Activated naive CD4-positive, alpha-beta T cell (primary cell): ENCODE measurements at places on chromosomes 3 and 15.

DNA sequence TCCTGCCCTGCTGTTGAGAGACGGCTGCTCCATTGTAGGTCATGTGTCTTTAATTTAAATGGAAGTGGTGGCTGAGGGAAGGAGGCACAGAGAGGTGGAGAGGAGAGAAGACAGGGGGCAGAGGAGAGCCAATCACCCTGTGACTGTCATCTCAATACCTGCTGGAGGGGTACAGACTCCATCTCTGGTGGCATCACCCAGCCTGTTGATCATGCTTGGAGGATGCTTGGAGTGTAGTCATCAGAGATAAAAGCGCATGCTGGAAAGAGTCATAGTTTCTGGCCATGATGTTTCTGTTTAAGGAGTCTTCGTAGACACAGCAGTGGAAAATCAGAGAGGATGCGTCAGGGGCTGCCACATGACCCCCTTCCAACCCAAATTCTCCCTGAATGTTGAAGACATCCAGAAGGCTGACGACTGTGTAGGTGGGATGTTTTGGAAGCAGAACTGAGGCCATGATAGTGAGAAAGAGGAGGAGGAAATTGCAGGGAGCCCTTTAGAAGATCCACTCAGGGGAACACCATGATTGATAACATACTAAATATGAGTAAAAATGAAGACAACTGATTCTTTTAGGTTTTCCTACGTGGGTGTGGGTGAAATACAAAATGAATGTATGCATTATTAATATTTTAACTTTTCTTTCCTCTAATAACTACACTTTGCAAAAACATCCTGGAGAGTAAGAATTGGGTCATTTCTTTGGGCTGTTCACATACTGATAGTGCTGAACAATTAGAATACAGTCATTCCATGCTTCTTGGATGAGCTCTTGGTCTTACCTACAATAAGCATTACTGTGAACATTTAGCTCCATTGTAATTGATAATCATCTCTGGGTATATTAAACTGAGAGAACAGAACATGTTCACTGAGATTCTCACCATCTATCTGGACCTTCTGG lies 210.6 kb upstream of the ATP10A start:
- DNase-seq, result no peak

GRCh38 chr15:75449585-75450306 lies 1.7 kb downstream of the SIN3A start:
- no peak for DNase-seq

DNA sequence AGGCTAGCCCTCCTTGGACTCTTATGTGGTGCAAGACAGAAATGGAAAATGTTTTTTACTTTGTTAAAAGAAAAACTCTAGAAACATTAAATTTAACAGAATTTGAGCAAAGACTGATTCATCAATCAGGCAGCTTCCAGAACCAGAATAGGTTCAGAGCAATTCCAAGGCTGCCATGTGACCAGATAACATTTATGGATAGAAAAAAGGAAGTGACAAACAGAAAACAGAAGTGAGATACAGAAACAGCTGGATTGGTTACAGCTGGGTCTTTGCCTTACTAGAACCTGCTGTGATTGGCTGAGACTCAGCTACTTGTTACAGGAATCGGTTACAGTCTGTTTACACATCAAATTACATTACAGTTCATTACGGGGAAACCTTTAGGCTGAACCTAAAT lies 22.5 kb upstream of the OTOL1 start:
- no peak for DNase-seq

GRCh38 chr3:49377483-49377882 lies 19.3 kb upstream of the GPX1 start:
- DNase-seq, result no peak

DNA sequence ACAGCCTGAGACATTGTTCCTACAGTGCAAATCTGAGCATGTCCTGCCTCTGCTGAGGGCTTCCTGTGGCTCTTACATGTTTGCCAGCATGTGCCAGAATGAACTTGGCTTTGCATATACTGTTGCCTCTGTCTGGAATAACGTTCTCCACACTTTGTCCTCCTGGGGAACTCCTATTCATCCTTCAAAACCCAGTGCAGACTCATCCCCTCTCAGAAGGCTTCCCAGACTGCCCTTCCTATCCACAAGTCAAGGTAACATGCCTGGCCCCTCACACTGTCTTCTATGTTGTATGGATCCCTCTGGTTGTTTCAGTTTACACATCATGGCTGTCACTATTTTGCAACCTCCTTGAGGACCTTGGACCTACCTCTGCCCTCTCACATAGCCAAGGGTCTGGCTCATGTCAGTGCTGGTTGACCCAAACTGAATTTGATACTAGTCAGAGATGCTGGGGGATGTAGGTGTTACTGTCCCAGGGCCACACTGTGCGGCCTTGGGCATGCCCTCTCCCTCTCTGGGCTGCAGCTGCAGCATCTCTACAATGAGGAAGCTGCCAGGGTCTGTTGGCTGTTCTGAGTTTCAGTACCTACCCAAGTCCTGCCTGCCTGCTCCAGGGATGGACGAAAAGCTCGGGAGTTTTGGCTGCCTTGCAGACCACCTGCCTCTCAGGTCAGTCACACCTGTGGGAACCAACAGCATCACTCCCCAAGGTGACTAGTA lies 29.0 kb upstream of the TSPAN3 start:
- no peak for DNase-seq

DNA sequence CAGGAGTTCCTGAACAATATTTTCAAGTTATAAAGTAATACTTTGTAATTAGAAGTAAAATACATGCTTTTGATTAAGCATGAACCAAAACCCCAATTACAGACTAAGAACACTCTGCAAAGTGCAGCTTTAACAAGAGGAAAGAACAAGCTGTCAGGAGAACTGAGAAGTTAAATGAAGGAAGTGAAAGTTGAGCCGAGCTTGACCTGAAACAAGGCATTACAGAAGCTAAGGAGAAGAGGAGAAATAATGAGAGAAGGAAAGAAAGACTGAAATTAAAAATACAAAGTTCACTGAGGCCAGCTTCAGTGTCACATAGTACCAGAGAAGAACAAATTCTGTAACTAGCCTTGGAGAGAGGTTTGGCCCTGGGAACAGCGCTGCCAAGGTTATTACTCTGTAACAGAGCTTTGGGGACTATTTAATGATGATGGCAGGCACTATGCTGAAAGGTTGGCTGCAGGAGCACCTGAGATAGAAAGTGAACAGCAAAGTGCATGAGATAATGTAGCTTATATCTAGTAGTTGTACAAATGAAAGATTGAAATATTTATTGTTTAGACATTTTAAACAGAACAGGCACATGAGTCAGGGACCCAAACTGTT lies 241.9 kb upstream of the PEX5L start:
- DNase-seq, result no peak

DNA sequence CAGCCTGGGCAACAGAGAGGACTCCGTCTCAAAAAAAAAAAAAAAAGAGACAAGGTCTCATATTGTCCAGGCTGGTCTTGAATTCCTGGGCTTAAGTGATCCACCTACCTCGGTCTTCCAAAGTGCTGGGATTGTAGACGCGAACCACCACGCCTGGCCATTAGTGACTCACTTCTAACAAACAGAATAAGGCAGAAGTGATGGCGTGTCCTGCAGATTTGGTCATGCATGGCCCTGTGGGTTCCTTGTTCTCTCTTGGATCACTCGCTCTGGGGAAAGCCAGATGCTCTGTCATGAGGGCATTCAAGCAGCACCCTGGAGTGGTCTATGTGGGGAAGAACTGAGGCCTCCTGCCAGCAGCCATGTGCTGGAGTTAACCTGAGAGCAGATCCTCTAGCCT lies 27.4 kb upstream of the TJP1 start:
- no peak for DNase-seq
